ENCODE measurements at places on chromosomes 13 and 19.
A peak's percentile ranks its signal among the peaks of the same experiment; 100 is the strongest.

- peak; percentile 68 for DNase-seq
These were observed 672 bp upstream of the IRF2BP1 start for GRCh38 chr19:45886427-45887199.

DNA sequence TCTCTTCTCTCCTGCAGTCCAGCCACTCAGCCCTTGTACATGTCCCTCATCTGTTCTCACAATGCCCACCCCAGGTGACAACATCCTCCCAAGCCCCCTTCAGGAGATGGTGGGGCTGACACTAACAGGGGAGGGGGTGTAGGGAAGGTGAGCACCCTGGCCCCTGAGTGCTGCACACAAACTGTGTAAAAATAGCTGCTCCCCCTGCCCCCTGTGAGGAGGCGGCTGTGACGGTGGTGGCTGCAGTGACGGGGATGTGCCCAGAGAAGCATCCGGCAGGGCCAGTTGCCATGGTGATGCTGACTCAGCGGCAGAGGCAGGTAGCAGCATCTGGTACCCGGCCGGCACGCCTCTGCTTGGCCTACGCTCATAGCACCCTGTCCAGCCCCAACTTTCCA, 13.0 kb upstream of the JUND start:
- peak; percentile 81 for DNase-seq

- no peak for DNase-seq
These were observed 29.5 kb downstream of the UPF1 start for GRCh38 chr19:18861235-18861634.

DNA sequence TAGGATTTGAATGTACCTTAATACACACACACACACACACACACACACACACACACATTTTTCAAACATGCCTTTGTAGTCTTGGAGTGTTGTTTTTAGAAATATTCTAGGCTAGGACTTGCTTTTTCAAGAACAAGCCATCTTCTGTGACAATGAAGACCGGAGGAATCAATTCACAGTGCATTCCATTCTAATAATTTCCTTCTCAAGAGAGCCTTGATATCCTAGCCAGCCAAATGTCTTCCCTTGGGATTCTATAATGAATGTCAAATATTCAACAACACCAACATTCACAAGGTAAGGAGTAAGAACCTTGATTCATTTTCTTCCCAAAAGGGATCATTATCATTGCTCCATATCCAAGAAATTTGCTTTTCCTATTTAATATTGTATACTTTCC, 180.3 kb downstream of the SLITRK1 start:
- no peak for DNase-seq

- DNase-seq: peak; percentile 61
These were observed at the start of gene KASH5 for GRCh38 chr19:49387936-49388372. TSS of gene KASH5 (plus strand) at chr19:49388249. CDS start at chr19:49390884, 2,635 bp downstream.

- DNase-seq: no peak
These were observed 17.0 kb downstream of the LYL1 start for GRCh38 chr19:13085666-13086065.
